Renal pelvis (tissue), 12 donors: ENCODE measurements at places on chromosomes 4 and X.

DNA sequence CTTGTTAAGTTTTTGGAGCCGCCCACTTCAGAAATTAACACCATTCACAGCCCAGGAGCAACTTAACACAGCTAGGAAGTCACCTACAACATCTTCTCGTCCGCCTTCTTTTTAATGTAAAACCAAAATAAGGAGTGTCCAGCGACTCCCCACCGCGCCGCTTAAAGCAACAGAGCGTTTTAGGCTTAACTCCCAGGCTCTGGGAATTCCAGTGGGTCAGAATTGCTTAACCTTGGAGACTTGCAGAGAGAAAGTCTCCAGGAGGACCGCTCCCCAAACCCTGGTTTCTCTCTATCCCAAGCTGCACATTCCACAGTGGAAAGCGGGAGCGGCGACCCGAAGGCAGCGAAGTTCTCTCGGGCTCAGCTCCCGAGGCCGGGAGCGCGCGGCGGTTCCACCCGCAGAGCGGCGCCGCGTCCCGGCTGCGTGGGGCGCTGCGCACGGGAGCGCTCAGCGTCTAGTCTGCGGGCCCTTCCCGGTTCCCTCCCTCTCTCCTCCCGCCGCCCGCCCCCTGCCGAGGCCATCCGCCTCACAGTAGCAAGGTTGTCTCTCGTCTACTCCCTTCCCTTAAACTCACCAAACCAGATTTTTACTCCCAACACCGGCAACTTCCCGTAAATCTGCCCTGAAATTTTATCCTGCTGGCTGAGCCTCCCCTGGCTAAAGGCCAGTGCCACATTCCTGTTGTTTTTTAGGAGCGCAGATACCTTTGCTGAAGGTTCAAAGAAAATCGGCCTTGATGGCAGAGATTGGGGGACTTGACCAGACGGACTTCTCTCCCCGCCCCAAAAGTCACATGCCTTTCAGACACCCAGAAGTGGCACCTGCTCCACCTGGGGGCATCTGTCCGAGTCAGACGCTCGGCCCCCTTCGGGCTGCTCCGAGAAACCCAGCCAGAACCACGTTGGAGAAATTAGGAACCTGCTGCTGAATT is at the start of gene RBM47:
RBM47 (minus strand) TSS at position 464 of the 934 bp plus-strand sequence. CDS start 190,971 bp downstream, outside the sequence.
- peak; percentile 81 for DNase-seq

DNA sequence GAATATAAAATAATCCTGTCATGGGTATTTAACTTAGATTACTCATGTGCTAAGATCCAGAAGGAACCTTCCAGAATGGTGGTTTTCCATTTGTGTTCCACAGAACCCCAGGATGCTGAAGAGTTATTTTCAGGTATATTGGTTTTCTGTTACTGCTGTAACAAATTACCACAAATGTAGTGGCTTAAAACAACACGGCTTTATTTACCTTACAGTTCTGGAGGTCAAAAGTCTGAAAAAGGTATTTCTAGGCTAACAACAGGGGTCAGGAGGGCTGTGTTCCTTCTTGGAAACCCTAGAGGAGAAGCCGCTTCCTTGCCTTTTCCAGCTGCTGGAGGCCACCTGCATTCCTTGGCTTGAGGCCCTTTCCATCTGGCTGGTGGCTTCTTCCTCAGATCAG is 57.9 kb upstream of the HPSE start:
- DNase-seq: no peak

GRCh38 chr4:74016068-74016467 is 17.6 kb upstream of the CXCL5 start:
- DNase-seq: no peak

DNA sequence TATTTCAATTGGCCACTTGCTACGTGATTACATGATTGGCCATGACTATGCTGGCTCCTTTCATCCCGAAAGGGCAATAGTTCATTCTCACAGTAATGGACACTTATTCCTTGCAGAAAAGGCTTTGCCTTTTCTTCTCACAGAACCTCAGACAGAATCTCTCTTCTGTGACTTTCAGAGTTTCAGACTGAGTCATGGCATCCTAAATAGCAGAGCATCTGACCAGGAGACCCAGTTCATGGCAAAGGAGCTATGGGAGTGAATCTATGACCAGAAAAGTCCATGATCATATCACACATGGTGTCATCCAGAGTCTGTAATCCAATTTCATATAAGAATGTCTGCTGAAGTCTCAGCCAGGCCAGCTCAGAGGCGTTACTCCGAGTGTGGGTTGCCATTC is 263.3 kb upstream of the CLNK start:
- no peak for DNase-seq

GRCh38 chrX:12771445-12772069 is 19.7 kb upstream of the PRPS2 start:
- DNase-seq: no peak

GRCh38 chrX:20402956-20403355 is 136.2 kb upstream of the RPS6KA3 start:
- DNase-seq: no peak

- DNase-seq: no peak
Observed at GRCh38 chrX:19772096-19772821, 115.1 kb downstream of the SH3KBP1 start.

GRCh38 chr4:15235135-15235534 is 192.7 kb upstream of the C1QTNF7 start:
- DNase-seq: no peak

DNA sequence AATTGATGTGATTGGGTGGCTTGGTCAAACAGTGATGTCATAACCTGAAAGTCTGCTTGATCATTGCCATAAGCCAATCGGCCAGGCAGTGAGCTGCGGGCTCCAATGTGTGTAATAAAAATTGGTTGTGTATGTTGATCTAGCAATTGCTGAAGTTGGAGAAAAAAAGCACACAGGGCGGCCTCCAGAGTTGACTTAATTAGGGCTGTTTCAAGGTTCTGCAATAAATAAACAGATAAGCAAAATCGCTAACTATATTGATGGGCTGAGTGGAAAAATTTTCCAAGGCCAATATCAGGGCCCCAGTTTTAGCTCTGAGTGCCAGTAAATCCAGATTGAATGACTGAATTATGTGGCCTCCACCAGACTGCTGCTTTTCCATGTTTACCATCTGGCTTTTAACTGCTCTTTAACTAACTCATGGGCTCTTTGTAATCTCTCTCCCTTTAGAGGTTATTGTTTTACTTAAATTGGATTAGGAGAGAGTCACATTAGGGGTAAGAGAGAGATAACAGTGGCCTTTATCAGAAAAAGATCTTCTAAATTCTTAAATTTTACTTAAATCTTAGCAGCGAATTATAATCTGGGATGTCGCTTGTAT is 160.6 kb upstream of the WDFY3 start:
- no peak for DNase-seq
